ENCODE measurements at places on chromosomes 3 and 15.

- DNase-seq: no peak
Measured at GRCh38 chr15:84697236-84697990, 18.5 kb downstream of the SEC11A start.

DNA sequence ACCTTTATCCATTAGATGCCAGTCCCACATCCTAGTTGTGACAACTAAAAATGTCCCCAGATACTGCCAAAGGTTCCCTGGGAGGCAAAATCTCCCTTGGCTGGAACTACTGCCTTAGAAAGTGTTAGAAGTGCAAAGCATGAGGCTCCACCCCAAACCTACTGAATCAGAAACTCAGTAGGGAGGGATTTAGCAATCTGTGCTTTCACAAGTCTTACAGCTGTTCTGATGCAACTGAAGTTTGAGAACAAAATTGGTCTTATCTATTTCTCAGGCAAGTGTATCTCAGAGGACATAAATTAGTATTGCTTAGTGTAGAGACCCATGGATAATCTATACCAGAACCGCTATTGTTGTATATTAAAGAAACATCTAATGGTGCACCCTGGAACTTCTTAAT is 70.2 kb downstream of the CLDN1 start:
- peak; percentile 29 for DNase-seq

- no peak for DNase-seq
Measured at GRCh38 chr15:65659502-65660052, 37.8 kb downstream of the SLC24A1 start.

- DNase-seq: no peak
Measured at GRCh38 chr3:188253800-188254452, 100.0 kb downstream of the LPP start.

DNA sequence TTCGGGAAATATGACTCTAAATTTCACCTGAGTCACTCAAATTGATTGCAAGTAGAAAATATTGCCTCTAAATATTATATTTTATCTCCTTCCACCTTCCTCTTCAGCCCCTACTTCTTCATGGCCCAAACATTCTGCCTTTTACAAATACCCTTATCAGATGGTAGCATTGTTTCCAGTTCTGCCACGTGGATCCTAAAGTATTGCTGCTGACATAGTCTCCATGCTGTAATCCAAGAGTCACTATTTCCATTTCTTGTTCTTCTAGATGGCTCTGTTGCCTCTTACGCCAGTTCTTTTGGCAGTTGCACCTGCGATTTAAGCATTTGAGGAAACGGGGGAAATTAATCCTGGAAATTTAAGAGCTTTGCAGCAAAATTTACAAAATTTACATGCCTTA is 13.6 kb downstream of the LMOD3 start:
- DNase-seq: no peak

DNA sequence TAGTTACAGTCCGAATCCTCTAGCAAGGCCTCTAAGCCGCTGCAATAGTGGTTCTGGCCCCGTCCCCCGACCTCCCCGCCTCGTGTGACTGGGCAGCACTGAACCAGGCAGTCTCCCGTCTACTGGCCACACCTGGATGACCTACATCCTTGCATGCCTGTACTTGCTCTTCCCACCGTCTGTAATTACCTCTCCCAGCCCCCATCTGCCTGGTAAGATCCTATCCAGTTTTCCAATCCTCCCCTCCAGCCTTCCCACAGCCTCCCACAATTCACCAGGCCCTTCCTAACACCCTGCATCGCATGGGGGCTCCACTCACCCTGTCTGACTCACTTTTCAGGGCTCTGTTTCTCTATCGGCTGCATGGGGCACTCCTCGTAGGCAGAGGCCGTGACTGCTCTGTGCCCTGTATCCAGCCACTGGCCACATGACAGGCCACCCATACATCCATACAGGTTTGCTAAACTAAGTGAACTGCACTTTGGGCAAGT is 32.8 kb downstream of the XXYLT1 start:
- DNase-seq: no peak

DNA sequence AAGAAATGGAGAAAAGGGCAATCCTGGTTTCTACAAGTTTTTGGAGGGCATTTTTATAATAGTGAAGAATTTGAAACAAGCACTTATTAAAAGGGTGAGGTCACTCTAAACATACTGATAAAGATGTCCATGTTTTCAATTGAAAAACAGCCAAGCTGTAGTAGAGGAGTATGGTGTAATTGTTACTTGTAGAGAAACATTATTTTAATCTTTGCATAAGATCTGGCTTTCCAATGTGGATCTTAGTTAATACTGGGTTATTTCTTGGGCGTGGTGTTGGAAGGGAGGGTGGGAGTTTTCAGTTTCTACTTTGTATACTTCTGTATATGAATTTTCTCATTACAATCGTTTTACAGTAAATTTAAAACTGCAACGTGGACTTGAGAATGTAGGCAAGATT is 22.8 kb downstream of the MORF4L1 start:
- DNase-seq: no peak

DNA sequence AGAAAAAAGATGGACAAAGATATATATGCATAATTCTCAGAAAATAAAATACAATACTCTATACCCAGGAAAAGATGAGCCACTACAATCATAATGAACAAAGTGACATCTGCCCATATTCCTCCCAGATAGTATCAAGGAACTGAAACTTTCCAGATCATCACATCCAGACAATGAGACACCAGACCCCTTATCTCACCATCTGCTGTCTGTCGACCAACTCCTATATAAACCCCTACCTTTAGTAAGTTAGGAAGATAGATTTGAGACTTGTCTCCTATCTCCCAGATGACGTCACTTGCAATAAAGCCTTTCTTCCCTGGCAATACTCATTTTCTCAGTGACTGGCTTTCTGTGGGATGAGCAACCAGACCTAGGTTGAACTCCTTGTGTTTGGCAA is 1071.6 kb downstream of the PLOD2 start:
- no peak for DNase-seq

DNA sequence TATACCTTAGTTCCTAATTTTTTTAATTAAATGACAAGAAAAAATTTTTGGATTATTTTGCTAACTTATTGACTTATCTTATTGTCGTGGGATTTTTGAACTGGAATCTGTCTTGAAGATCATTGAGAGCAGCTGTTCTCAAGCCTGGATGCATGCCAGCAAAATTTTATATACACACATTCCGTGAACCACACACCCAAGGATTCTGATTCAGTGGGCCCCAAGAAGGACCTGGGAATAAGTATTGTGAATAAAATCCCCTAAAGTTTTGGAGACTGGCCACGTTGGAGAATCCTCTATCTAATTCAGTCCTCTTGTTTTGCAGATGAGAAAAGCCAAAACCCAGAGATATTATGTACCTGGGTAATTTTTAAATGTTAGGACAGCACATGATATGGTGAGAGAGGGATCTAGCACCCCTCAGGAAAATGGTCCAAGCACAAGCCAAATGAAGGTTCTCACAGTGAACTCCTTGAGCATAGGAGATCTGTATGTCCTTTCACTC is 55.2 kb downstream of the UNC13C start:
- no peak for DNase-seq

DNA sequence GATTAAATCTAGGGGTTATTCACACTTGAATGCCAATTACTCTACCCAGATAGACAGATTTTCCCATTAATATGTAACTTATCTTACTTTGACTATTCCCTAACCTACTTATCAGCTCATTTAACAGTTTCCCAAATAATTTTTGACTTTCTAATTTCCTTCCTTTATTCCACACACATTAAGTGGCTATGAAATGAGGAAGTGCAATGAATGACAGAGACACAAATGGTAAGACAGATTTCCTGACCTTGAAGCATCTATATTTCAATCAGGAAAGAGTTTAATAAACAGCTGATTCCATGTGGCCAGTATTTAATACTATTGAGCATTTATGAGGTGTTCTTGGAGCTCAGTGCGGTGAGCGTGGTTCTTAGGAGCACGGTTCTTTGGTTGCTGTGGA is 78.8 kb downstream of the SLC7A14 start:
- no peak for DNase-seq

- no peak for DNase-seq
Measured at GRCh38 chr15:41411031-41411430, 5.9 kb upstream of the RTF1 start.
